ENCODE measurements at places on chromosomes 1 and 21. TPM values are rescaled to one million over a fixed set of nuclear protein-coding genes. Genes with fewer than 3 reads are reported as not detected.

DNA sequence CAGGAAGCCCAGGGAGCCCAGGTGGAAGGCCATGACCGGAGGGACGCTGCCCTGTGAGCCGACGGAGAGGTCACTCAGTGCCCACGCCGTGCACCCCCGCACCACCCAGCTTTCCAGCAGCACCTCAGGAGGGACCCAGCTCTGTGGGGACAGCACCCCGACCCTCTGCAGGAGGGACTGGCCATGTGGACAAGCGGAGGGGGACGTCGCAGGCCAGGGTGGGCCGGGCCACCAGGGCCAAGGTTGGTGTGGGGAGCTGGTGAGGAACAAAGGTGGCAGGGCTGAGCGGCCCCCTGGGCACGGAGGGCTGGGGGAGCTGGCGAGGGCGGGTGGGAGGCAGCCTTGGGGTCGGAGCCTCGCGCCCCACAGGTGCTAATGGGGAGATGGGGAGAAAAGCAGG, 22.8 kb downstream of the NADK start:
- no peak for DNase-seq

GRCh38 chr21:34524646-34525601, 12.9 kb upstream of the KCNE1 start:
- no peak for DNase-seq

Gene MIXL1
- not detected for total RNA-seq

- no peak for DNase-seq
Observed at GRCh38 chr1:112409414-112409813, 13.4 kb downstream of the CTTNBP2NL start.

Gene INAVA
- 7.4 TPM for total RNA-seq

GRCh38 chr1:68101829-68102228, 51.4 kb upstream of the DIRAS3 start:
- no peak for DNase-seq

- DNase-seq: no peak
Observed at GRCh38 chr1:67571901-67572593, 113.0 kb upstream of the GADD45A start.

DNA sequence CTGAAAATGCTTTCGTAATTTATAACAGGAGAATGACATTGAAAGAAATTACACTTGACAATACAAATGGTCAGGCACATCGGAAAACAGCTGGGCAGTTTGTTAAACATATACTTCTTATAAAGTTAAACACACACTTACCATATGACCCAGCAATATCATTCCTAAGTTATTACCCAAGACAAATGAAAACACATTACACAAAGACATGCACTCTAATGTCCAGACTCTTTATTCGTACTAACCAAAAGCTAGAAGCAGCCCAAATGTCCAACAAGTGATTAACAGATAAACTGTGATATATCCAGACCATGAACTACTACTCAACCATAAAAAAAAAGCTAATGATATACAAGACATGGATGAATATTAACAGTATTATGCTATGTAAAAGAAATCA, 8.5 kb downstream of the AKT3 start:
- DNase-seq: no peak

GRCh38 chr1:169426174-169426705, 1.0 kb downstream of the CCDC181 start:
- no peak for DNase-seq

DNA sequence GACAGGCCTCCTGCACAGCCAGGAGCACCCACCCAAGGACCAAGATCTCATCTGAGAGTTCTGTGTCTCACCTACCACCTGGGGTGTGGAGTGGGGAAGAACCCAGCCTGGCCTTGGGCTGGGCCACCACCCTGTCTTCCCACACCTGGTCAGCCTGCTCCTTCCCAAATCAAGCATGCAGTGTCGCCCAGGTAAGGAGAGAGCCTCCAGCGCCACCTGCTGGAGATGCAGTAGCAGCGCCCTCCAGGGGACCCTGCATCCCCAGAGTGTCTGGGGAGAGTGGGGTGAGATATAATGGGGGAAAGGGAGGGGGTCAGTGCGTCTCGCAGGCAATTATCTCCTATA, 32.3 kb downstream of the KIAA2013 start:
- DNase-seq: peak; percentile 37

Gene MX2
- total RNA-seq: 4.9 TPM

GRCh38 chr1:46064708-46065107, 67.7 kb downstream of the PIK3R3 start:
- no peak for DNase-seq

- no peak for DNase-seq
Observed at GRCh38 chr1:174894117-174894762, 105.5 kb upstream of the CACYBP start.

GRCh38 chr1:53959664-53960250, 13.6 kb downstream of the LRRC42 start:
- no peak for DNase-seq

Gene PLA2G2F
- total RNA-seq: 0.23 TPM

DNA sequence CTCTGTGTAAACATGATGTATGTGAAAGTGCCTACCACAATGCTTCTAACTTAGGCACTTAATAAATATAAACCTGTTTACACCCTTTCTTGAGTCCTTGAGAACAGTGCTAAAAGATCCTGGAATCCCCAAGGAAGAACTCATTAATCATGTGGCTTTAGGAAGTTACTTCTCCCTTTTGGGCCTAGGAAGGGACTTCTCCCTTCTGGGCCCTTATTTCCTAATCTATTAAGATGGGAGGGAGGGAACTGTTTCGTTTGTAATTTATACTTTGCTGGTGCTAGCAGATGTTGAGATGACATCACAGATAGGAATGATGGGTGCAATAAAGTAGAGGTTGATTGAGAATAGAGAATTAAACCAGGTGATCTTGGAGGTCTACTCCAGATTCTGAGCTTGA, 1.2 kb downstream of the BTF3L4 start:
- no peak for DNase-seq

- no peak for DNase-seq
Observed at GRCh38 chr1:3352952-3353331, 101.5 kb upstream of the ARHGEF16 start.

DNA sequence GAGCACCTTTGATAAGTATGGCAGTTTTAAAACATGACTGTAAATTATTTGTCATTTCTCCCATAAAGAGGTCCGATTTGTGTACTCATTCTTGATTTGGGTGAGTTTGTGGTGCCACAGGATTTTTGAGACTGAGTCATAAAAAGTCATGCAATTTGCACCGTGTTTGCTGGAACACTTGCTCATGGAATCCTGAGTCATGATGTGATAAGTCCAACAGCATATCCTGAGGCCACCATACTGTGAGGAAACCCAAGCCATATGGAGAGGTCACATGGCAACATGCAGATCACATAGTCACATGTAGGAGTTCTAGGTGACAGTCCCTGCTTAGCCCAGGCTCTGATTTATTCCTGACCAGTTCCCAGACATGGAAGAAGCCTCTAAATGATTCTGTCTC, 40.8 kb upstream of the PRRX1 start:
- no peak for DNase-seq

DNA sequence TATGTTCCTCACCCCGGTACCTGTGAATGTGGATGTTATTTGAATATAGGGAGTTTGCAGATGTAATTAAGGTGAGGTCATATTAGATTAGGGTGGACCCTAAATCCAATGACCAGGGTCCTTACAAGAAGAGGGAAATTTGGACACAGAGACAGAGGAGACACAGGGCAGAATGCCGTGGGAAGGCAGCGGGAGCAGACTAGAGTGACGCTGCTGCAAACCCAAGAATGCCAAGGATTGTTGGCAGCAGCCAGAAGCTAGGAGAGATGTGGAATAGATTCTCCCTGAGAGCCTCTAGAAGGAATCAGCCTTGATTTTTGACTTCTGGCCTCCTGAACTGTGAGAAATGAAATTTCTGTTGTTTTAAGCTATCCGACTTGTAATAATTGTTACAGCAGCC, 53.6 kb downstream of the SPATA46 start:
- DNase-seq: no peak

DNA sequence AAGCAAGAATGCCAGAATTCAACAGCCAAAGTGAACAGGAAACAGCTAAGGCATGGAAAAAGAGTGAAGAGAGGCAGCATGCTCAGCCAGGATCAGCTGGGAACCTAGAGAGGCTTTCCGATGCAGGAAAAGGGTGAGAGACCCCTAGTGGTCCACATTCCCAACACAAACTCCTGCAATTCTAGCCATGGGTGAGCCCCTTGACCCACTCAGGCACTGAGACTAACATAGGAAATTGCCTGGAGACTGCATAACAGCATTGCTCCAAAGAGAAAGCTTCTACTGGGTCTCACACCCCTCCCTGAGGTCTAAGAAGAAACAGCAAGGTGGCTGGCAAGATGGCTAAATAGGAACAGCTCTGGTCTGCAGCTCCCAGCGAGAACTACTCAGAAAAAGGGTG, 123.2 kb downstream of the LHX8 start:
- DNase-seq: no peak

- DNase-seq: no peak
Observed at GRCh38 chr1:45864167-45865106, 61.0 kb downstream of the MAST2 start.

- peak; percentile 83 for DNase-seq
Observed at GRCh38 chr1:165367375-165367993, 11.0 kb upstream of the LMX1A start.

Gene TBX19
- 3.8 TPM for total RNA-seq

Gene ANKRD65
- total RNA-seq: 33.7 TPM

- no peak for DNase-seq
Observed at GRCh38 chr1:115314092-115314491, 24.0 kb downstream of the NGF start.

DNA sequence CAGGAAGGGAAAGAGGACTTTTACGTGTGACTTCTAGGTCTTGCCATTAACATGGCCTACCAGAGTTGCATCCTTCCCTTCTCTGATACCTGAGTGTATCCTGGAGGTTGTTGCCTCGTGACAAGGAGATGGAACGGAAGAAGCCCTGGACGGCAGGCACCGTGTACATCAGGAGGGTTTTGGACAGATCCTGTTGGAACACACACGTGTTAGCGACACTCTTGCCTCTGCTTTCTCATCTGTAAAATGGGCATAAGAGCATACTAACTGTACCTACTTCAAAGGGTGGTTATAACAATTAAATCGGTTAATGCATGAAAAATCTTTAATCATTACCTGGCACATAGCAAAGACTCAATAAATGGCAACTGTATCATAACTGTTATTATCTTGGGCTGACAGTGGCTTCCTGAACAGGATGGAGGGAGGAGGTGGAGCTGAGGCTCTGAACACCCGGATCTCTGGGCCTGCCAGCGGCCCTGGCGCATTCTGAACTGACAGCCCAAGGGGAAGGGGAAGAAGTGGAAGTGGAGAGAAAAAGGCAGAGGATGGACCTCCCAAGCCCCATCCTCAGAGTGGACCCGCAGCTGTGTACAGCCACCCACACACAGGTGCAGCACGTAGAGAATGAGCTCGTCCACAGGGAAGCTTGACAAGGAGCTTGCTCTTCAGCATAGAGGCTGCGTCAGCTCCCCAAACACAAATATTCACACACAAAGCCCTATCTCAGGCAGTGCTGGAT, 30.2 kb upstream of the EXOSC10 start:
- DNase-seq: no peak

DNA sequence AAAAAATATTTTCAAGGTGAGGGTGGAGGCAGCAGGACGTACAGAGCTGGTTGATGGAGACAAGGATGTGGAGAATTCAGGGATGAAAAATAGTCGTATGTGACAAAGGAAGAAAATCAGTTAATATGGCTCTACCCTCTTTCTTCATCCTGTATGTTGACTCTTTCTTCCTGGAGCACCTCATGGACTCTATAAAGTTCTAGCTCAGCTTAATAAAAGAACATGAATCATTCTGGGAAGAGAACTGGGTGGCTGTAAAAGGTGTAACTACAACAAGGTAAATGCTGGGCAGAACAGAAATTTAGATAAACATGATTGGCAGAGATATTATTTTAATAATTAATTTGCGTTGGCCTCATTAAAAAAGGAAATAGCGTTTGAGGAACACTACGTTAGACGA, 241.8 kb upstream of the MAP1LC3C start:
- no peak for DNase-seq

DNA sequence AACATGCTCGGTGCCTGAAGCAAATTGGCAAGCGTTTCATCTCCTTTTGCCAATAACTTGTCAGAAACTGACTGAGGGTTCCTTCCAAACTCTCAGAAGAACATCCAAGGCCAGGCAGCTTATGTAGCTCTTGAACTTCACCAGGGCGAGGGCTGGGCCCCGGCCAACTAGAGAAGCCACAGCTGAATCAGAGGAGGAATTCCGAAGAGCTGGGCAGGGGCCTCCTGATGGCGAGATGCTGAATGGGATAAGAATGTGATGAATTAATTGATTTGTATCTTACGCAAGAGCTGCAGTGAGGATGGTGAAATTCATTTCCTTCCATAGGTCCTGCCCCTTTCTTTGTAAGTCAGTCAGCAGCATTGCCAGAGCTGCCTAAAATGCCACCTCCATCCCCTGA, 345.8 kb downstream of the KIF26B start:
- DNase-seq: peak; percentile 80

Gene MFAP2
- total RNA-seq: 31.0 TPM

Gene DNASE2B
- total RNA-seq: 0.85 TPM

DNA sequence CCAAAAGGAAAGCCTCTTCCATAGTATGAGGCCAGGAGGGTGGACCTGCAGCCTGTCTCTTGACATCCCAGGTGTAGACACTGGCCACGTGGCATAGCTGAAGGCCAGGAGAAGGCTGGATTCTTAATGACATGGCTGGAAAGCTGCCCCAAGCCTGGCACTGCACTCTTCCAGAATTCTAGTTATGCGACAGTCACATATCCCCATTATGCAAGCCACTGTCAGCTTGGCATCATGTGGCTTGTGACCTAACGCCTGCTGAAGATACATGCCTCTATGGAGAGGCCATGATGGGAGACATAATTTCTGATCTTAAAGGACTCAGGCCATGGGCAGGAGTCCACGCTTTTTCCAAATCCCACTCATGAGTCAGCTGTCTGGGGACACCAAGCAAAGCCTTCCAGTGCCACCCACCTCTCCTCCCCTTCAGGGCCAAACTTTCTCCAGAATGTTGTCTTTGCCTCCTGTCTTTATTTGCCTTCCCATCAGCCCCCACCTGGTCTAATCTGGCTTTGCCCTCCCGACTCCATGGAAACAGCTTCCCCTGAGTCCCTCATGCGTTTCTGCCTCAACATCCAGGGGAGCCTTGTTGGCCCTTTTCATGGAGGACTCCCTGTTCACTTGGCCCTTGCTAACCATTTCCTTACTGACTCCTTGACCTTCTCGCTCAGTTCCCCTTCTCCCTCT, 3.0 kb downstream of the PLA2G2A start:
- DNase-seq: no peak

Gene UTS2
- not detected for total RNA-seq

Gene PSRC1
- 9.1 TPM for total RNA-seq

Gene BRDT
- total RNA-seq: not detected

- DNase-seq: peak; percentile 55
Observed at GRCh38 chr1:25556791-25557476, 13.5 kb downstream of the LDLRAP1 start.

Gene ADAMTSL4
- total RNA-seq: 9.7 TPM

GRCh38 chr1:92759361-92759760, 25.5 kb downstream of the EVI5 start:
- no peak for DNase-seq

Measured in prostate gland (tissue), 2 donors.